Fibroblast of the aortic adventitia (primary cell): ENCODE measurements at places on chromosomes 7 and 10. TPM values are rescaled to one million over a fixed set of nuclear protein-coding genes. Genes with fewer than 3 reads are reported as not detected.

GRCh38 chr7:135664046-135664589 lies 1.8 kb downstream of the STMP1 start:
- peak; percentile 49 for DNase-seq

DNA sequence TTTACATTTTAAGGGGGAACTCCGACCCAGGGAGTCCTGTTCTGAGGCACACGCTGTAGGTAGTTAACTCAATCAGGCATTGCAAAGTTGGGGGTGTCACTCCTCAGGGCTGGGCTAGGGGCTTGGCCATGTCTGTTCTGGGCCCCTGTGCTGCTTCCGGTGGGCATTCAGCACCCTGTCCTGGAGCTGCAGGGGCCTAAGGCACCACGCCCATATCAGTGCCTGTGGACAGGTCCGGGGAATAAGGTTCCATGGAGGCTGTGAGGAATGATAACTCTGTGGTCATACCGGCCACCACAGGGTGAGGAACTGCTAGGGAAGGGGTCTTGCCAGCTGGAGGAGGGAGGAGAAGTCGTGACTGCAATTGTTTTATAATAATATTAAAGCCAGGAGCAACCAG lies 539.1 kb upstream of the FOXK1 start:
- no peak for DNase-seq

- DNase-seq: no peak
Measured at GRCh38 chr7:38319873-38320272, 46.4 kb upstream of the TARP start.

The PTPRN2 gene
- total RNA-seq: 0.09 and 2.5 TPM in 2 replicates

DNA sequence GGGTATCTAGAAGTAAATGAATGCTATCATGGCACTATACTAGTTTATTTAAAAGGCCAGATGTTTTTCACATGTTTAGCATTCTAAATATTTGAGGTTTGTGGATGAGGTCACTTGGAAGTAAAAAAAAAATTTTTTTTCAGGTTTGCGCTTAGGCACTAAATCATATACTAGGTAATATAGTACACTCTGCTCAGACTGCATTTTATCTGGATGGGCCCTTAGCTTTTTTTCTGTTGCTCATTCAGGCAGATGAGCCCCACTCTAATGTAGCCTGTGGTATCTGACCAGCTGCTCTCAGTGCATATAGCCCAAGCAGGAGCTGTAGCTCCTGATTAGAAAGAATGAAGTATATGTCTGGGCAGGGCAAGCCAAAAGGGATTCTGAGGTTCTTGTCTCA lies 210.1 kb downstream of the AUTS2 start:
- DNase-seq: no peak

DNA sequence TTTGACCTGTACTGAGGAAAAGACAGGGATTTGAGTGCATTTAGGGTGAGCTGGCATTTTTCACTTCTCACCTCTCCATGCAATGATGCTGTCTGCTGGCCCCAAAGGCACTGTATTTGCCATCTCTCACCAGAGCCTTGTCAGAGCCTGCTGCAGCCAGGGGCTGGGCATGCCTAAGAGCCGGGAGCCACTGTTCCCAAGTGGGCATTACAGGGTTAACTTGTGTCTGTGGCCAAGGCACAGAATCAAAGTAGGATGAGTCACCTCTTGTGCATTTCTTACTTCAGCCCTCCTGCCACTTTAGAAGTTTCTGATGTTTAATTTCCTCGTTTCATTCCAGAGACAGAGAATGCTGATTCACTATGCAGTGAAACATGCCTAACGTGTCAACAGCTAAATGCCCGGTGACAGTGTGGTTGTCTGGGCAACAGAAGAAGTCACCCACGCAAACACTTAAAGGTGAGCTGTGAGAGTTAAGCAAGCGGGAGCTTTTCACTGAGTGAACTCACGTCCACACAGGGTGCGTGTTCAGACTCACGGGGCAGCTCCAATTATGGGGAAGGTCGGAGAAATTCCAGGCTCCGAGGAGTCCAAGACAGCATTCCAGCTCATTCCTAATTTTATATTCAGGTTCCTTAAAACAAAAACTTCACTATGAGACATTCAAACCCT lies 57.1 kb upstream of the IGFBP3 start:
- peak; percentile 96 for DNase-seq

DNA sequence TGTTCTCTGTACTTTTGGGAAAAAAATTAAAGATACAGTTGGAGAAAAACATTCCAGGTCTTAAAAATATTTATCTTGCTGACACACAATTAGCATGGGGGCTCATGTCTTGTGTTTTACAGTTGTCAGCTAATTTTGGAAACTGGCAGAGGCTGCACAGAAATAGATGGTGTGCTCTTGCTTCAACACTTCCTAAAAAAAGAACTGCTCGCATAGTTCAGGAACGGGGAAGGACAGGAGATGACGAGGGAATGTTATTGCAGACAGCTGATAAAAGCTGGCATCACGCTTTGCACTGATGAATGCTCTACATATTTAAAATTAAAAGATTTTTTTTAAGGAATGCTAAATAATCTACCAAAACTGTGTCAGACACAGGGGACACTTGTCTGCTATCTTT lies 103.5 kb upstream of the CELF2 start:
- peak; percentile 69 for DNase-seq

The MAT1A gene
- not detected in 2 replicates for total RNA-seq

DNA sequence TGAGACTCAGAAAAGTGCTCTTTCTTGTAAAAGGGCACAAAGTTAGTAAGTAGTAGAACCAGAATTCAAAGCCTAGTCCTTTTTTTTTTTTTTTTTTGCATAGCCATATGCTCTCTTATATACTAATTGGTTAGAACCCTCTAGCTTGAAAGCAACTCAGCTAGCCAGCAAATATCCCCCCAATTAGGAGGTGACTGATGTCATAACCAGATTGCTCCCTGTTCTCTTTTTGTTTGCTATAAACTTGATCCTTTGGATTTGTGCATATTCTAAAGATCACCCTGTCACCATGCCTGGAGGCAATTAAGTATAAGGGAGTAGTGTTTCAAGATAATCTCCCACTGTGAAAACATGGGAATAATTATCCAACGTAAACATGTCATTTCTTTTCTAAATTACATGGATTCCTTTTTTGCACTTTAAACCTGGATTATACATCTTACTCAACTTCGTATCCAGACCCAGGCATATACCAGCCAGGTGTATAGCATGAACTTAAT lies 963.4 kb downstream of the CNTNAP2 start:
- no peak for DNase-seq

- no peak for DNase-seq
Measured at GRCh38 chr7:1539882-1540775, 9.6 kb downstream of the MAFK start.

GRCh38 chr10:7506571-7506970 lies 95.7 kb upstream of the SFMBT2 start:
- no peak for DNase-seq
